Stimulated activated CD4-positive, alpha-beta T cell treated with anti-CD3 and anti-CD28 coated beads, Interleukin-1b, Interleukin-23, amount 100 ng/mL, for 1 hour (primary cell): ENCODE measurements at places on chromosomes 1 and 21.
A peak's percentile ranks its signal among the peaks of the same experiment; 100 is the strongest.

GRCh38 chr1:208866386-208866955 is 622.3 kb upstream of the PLXNA2 start:
- DNase-seq: no peak

GRCh38 chr1:47918257-47918867 is 78.8 kb downstream of the TRABD2B start:
- DNase-seq: no peak

- DNase-seq: no peak
These were observed 6.3 kb upstream of the ZBTB21 start for GRCh38 chr21:42016364-42016985.

DNA sequence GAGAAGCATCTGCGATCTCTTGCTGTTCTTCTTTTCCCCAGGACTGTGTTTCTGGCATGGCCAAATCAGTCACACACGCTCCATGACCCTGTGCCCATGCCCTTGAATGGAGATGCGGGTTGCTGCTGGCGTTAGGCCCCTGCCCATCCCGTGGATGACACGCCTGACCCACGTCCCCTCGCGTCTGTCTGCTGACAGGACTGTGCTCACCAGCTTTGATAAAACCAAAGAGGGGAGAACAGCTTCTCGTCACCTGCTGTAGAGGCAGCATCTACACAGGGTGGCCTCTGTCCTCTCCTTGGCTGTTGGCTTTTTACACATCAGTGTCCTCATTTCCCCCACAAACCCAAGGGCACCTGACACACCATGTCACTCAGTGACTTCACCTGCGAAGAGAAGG is 6.9 kb downstream of the MT1HL1 start:
- DNase-seq: no peak

- no peak for DNase-seq
These were observed 623.0 kb downstream of the NPHP4 start for GRCh38 chr1:5369223-5369622.

DNA sequence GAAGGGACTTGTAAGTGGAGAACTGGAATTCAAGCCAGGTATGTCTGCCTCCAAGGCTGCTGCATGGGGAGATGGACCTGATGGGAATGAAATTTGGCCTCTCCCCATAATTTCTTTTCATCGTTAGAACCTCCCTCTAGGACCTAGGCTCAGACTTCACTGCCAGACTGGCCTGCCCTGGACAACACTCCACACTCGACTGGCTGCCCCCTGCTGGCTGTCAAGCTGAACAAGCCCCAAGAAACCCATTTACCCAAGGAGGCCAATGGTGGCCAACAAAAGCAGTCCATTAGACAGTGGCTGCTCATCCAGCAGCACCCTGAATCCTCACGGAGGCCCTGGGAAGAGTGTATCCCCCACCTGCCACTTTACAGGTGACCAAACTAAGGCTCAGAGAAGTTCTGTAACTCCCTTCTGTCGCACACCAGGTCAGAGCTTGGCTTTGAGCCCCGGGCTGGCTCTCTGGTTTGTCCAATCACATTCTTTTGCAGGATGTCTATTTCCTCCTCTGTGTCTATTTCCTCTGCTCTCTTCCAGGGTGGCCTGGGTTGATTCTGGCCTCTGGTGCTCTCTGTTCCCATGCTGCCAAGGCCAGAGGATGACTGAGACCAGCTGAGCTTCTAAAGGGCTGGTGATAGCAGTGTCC is 3.8 kb downstream of the RNF186 start:
- DNase-seq: no peak

- DNase-seq: no peak
These were observed 224.8 kb upstream of the SGIP1 start for GRCh38 chr1:66309006-66309741.

DNA sequence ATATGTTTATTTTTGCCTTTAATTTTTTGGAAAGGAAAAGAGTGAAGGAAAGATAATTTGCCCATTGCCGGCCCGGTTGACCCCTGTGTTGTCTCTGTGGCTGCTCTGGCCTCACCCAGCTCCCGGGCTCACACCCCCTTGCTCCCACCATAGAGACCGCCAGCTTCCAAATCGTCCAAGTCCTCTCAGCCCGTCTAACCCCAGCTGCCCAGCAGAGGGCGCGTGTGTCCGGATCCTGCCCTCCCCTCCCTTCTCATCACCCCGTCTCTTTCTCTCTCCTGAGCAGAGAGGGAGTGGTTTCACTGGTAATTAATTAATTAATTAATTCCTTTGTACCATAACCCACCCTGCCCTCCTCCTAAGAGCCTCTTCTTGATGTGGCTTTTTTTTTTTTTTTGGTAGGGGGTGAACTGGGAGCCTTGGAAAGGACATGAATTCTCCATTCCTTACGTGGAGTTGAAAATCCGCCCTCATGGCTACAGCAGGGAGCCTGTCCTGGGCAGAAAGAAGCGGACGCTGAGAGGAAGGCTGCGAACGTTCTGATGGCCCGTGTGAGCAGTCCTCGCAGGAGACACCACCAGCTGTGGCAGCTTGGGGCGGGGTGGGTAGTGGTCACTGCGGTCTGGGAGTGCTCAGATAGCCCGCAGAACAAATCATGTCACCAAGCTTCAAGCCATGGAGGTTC is 45.9 kb downstream of the KIAA0040 start:
- peak; percentile 20 for DNase-seq

GRCh38 chr1:181262069-181262468 is 173.6 kb downstream of the IER5 start:
- DNase-seq: no peak

GRCh38 chr1:221069986-221070385 is 190.7 kb downstream of the HLX start:
- DNase-seq: no peak

DNA sequence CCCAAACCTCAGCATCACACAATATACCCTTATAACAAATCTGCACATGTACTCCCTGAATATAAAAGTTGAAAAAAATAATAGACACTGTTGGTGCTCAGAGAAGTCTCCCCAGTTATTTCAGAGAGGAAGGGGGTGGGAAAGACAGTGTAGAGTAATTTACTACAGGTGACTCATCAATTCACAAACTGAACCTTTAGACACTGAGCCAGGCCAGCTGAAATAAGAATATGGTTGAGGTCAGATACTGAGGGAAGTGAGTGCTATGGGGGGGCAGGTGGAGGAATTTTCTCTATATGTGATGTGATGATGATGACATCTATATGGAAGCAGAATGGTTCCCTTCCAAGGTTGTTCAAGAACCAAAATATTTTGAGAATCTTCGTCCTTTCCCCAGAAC is 50.1 kb downstream of the MRPL39 start:
- DNase-seq: no peak

- DNase-seq: no peak
These were observed 26.1 kb downstream of the NENF start for GRCh38 chr1:212458817-212459216.

DNA sequence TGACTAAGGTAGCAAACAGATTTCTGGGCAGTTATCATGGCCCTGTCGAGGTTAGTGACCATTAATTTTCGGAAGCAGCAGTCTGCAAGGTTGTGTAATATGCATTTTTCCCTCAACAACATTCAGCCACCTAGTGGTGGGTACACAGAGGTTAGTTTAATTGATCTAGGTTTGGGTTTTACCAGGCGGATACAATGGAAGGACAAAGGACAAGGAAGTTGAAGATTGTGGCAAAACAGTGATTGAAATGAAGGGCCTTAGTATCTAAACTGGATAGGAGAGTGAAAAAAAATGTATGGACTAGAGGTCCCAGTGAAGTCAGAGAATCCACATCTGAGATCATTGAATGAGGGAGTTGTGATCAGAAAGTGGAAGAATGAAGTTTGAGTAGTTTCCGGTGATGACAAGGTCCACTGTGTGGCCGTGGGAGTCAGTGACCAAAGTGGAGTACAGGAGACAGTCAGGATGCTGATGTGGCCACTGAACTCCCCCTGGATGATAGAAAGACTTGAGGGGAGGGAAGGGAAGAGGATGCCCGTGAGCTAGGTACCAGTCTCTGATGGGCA is 2.8 kb downstream of the ARMH1 start:
- no peak for DNase-seq

DNA sequence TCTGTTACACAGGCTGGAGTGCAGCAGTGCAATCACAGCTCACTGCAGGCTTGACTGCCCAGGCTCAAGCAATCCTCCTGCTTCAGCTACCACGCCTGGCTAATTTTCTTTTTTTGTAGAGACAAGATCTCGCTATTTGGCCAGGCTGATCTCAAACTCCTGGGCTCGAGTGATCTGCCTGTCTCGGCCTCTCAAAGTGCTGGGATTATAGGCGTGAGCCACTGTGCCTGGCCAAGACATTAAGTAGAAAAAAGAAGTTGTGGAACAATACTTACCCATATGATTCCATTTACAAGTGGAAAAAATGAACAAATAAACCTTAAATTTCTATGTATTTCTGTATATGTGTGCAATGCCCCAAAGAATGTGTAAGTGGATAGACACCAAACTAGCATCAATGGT is 30.3 kb upstream of the ID3 start:
- DNase-seq: no peak

DNA sequence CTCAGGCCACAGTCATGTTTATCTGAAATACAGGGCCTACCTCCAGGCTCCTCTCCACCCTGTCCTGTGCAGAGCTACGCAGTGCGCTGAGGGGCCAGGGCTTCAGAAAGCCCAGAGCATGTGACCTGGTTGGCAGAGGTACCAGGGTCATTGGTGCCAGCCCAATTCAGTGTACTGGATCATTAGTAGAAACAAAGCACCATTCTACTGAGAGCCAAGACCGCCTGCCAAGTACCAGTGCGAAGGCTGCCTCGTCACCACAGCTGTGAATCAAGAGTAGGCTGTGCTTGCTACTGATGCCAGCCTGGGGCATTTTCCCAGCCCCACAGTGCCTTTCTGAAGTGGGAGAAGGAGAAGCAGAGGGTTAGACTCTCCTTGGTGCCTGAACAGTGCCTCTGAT is 59.8 kb downstream of the CAPN9 start:
- DNase-seq: no peak

- no peak for DNase-seq
These were observed 5.9 kb upstream of the WDR64 start for GRCh38 chr1:241646201-241646600.

DNA sequence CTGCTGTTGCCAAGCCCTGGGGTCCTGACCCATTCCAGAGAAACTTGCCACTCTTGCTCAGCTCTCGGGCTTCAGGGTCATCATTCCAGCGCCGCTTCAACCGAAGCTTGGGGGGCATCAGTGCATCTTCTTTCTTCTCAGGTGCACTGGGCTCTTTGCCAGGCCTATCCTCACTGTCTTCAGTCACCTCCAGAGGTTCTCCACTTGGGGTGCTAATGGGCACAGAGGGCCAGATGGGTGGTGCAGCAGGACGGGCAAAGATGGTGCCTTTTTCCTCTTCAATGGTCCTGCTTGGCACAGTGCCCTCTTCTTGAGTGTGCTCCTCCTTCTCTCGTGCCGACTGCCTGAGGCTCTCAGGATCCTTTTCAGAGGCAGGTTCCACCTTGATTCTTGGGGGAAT is 13.3 kb downstream of the ETV3 start:
- DNase-seq: no peak

DNA sequence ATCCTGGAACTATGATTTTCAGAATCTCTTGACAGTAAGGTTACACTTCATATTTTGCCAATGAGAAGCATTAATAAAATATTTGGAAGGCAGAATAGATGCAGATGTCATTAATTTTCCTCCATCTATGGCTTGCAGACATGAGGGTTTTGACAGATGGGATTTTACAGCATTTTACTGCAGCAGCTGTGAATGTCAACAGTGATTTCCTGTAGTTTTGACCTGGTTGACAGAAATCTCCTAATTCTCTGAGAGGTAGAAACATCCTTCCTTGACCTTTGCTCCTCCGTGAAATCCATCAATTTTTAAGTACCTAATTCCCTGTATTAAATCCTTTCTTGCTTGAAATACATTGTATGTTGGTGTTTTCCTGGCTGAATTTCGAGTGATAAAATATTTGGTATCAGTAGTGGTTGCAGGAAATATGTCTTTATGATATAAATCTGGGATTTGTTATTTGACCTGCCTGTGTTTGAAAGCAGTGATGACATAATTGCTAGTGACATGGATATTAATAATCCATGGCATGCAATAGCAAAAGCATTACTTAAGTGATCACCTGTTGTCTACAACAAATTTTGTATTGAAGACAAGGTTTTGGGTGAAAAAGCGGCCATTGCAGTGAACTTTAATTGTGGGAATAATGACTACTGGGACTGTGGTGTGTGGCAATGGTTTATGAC is 73.9 kb downstream of the HLX start:
- DNase-seq: no peak

DNA sequence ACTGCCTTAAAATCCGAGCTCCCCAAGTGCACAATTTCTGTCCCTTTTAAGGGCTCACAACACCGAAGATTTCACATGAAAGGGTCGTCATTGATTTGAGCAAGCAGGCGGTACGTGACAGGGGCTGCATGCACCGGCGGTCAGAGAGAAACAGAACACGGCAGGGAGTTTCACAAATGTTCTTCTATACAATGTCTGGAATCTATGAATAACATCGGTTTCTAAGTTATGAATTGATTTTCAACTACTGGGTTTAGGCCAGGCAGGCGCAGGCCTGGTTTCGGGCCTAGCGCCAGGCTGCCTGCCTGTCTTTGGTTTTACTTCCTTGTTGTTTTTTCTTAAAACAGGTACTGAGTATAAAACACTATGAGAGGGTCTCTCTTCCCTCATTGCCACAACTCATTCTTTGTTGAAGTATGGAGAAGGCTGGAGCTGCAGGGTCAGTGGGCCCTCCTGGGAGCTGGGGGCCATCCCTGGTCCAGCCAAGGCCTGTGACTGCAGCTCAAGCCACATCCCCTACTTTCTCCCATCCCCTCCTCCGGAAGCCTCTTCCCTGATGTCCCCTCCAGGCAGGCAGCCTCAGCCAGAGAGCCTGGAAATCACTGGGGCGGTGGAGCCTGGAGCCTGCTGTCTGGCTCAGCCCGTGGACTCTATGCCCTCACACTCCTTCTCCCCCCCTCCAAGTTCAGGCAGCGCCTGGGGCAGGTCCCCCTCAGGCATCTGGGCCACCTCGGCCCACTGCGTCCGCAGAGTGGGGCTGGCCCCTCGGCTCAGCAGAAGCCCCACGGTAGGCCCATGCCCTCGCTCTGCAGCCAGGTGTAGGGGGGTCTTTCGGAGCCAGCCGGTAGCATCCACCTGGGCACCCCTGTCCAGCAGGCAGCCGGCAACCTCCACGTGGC is 2.4 kb downstream of the ANKRD65 start:
- DNase-seq: no peak

DNA sequence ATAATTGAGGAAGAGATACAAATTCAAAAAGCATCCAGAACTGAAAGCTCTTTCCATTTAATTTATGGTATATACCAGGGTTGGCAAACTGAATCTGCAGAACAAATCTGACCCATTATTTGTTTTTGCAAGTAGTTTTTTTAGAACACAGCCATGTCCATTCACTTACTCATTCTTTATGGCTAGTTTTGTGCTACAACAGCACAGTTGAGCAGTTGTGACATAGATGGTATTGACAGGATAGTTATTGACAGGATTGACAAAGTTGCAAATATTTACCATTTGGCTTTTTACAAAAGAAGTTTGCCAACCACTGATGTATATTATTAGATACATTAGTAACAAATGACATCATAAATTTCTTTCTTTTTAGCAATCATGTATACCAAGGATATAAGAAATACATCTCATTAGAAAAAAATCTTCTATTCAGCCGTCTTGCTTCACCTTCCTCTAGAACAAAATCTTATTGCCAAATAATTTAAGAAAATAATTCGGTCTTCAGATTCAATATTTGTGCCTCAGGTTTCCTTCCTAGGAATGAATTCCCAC is 9.4 kb downstream of the ADAMTS1 start:
- no peak for DNase-seq
